ENCODE measurements at places on chromosomes 12 and 14.

DNA sequence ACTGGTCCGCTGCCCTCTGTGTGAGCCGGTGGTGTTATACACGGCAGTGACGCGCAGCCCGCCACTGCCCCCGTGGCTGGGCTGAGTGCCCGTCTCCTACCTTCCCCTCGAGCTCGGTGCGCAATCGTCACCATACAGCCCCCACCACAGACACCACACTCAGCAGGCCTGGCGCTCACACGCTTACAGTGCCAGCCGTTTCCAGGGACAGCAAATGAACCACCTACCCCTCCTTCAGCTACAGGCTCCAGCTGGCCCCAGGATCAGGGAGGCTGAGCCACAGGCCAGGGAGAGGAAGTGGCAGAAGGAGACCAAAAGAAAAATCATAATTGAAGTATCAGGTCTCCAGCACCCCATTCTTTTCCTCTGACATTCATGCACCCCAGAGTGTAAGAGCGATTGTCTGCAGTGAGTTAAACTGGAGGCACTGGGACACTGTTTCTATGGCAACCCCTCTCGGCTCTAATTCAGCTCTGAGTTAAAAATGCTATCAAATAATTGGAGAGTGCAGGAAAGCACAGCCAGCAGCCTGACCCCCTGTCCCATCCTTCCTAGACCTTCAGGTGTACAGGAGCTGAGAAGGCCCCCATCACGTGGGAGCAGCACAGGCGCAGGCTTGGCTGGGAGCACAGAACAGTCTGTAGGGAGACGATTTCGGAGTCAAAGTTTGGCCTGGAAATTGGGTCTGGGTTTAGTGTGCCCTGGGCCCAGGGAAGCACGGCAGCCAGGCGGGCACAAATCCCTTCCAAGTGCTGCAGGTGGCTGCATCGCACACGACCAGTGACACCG lies 18.0 kb downstream of the LRTM2 start:
- DNase-seq = no peak

DNA sequence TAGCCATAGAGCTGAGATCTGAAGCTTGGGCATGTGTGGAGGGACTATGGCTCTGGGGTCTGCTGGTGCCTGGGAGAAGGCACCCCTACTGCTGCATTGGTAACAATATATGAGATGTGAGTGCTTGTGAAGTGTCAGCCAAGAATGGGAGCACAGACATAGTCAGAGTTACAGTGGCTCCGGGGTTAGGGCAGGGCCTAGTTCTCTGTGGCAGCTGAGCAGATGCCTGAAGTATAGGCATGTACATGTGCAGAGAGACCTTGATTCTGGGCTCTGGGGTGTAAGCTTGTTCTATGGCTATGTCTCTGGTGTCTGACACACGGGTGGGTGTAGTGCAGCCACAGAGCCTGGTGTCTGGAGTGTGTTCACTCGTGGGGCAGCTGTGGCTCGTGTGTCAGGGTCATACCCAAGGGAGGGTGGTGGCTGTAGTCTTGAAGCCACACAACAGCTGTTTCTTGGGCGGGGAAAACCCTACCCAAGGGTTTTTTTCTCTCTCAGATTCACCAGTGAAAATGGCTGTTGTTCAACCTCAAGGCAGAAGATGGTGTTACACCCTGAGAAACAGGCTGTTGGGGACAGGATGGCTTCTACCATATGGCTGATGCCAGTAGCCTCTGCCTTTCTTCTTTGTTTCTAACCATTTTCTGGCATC lies 11.9 kb upstream of the TCL1A start:
- DNase-seq = no peak

DNA sequence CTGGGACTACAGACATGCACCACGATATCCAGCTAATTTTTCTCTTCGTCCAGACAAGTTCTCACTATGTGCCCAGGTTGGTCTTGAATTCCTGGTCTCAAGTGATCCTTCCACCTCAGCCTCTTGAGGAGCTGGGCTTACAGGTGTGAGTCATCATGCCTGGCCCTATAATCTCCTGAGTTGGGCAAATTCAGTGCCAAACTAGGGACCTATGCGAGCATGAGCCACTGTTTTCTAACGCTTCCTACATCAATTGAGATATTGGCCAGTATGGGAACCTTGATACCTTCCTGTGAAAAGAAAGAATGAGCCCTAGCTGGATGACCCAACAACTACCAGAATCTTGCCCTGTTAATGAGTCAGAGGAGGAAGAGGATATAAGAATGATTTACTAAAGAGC lies 585.2 kb downstream of the C12orf50 start:
- DNase-seq = no peak

GRCh38 chr12:4118017-4118510 lies 155.5 kb upstream of the CCND2 start:
- DNase-seq = no peak

DNA sequence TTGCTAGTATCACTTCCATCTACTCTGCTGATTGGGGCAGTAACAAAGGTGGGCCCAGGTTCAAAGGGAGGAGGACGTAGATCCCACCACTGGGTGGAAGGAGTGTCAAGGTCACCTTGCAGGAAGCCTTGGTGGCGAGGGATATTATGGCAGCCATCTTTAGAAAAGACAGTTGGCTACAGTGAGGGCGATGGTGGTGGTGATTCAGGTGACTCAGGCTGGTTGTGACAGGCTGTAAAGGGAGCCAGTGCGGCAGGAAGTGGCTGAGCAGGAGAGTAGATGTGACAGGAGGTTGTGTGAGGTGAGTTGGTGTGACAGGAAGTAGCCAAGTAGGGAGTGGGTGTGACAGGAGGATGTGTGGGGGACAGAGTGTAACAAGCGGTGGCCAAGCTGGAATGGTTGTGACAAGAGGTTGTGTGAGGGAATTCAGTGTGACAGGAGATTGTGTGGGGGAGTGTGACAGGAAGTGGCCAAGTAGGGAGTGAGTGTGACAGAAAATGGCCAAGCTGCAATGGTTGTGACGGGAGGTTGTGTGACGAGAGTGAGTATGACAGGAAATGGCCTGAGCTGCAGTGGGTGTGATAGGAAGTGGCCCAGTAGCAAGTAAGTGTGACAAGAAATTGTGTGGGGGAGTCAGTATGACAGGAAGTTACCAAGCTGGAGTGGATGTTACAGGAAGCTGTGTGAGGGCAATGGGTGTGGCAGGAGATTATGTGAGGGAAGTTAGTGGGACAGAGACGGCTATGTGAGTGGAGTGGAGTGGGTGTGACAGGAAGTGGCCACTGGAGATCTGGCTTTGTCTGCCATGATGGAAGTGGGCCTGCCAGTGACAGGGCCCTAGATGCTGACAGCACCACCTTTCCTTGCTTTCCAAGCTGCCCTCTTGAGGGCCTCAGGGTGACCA lies 136.5 kb upstream of the MYL2 start:
- DNase-seq = no peak

DNA sequence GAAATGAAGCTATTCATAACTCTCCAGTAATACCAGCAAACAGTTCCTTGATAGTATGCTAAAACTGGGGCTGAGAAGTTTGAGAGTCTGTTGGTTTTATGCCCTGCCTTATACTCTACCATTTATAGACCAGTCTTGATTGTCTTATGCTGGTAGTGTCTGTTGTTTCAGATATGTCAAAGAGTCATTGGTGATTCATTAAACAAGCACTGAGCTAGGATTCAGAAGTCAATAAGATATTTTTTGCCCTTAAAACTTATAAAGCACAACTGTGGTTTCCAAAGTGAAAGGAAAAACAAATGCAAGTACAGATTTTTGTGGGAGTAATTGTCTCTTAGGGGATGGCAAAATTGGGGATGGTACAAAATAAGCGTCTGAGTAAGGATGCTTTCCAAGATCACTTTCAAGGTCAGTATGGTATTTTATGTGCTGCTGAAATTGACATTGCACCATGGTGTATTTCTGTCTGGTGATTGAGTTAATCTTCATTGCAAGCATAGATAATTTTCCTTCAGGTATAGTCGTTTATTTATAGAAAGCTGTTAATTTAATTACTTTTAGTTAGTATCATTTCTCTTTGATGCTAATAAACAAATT lies 289.5 kb upstream of the E2F7 start:
- no peak for DNase-seq

DNA sequence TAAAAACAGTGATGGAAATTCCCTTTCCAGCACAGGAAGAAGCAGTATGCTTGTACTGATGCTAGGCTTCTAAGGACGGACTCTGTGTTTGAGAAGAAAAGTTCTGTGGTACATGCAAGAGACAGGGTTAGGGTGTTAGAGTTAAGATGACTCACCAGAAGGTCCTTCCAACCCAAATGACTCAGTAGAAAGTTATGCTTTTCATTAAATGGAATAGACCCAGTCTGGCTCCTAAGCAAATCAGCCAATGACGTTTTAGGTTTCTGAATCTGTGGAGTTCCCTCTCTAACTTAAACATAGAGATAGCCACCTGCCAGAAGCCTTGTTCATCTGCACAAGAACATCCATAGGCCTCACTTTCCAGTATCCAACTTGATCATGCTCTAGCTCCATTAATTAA lies 5.7 kb downstream of the PTHLH start:
- no peak for DNase-seq

DNA sequence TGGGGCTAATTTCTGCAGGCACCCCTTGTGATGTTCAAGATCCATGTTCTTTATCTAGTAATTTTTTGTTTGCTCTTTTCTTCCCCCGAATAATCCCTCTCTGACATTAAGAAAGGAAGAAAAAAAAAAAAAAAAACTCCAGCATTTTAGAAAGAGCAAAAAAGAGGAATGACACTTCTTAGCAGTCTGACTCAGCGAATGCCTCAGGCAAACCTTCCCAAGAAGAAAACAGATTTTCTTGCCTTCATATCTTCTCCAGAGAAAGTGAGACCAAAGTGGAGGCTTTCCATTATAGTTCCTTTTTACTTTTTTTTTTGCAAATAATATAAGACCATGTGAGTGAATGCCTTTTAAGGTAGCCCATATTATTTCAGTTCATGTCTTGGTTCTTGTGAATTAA lies 479.0 kb upstream of the SYT1 start:
- no peak for DNase-seq

DNA sequence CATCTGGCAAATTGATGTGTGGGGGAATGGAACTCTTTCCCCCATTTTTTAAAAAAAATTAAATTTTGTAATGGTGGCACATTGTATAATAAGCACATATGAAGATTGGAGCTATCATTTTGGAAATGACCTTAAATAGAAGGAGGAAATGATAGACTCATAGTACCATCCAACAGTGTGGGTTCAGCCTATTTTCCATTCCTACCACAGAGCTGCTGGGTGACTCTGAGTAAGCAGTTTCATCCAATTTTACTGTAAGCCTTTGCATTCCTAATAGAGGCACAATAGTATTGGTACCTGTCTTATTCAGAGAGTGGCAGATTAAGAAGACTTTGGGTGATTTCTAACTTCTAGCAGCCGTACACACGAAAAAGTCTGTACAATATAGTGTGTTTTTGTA lies 304.5 kb downstream of the RAD51B start:
- no peak for DNase-seq

DNA sequence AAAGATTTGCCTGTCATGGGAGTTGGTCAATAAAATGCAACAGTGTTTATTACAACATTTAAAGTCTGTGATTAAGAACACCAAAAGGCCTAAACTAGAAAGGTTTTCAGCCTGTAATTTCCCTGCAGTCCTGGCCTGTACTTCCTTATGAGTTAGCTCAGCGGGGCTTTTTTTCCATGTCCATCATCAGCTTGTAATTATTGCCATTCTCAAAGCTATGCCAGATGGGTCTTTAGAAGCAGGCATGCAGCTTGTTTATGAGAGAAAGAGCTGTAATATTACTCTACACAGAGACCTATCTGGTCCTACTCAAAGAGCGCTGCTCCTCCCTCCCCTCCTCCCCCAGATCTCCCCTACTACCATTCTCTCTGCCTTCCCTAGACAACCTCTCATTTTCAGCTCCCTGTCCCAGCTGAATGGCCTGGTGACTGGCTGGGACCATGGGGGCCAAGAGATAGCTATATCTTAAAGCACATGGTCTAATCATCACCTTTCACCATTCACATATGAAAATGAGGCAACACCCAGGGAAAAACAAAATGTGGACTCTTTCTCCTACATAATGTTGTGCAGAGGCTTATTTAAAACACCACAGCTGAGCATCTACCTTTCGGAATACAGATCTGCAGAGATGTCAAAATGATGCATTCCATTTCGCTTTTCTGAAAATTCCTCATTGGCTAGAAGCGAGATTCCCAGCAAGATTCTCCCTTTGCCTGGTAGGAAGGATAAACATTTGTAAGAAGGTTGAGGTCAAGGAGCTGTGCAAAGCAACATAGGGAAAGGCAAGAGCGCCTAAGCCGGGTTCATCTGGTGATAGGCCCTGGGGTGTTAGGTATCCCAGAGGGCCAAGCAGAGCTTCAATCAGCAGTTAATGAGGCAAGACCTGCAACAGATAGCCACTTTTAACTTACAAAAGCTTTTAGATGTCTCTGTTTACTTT lies 209.7 kb upstream of the CDKN3 start:
- no peak for DNase-seq

- DNase-seq = no peak
Measured at GRCh38 chr14:50030036-50030435, 86.3 kb downstream of the VCPKMT start.

DNA sequence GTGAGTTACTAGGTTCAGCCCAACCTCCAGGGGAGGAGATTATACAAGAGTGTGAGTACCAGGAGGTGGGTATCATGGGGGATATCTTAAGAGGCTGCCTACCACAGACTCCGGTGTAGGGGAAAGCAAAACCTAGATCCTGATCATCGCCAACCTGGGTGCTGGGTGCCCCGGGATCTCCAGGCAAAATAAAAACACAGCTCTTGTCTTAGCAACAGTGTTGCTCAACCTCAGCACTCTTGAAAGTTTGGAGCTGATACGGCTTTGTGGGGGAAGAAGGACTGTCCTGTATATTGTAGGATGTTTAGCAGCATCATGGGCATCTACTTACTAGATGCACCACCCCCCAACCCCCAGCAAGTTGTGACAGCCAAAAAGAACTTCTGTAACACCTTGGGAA lies 74.5 kb downstream of the CCDC60 start:
- no peak for DNase-seq

DNA sequence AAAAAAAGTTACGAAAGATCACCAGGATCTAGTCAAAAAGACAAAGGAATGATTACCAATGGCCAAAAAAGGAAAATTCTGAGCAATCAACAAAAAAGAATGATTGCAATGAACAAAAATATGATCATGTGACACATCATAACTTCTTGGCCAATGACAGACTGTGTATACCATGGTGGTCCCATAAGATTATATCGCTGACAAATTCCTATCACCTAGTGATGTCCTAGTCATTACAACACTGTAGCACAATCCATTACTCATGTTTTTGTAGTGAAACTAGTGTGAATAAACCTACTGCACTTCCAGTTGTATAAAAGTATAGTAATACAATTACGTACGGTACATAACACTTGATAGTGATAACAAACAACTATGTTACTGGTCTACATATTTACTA lies 12.3 kb downstream of the SEL1L start:
- no peak for DNase-seq

Data from neuronal stem cell (in vitro differentiated cells).